ENCODE measurements at places on chromosomes 12 and 14. TPM values are rescaled to one million over a fixed set of nuclear protein-coding genes. Genes with fewer than 3 reads are reported as not detected.

DNA sequence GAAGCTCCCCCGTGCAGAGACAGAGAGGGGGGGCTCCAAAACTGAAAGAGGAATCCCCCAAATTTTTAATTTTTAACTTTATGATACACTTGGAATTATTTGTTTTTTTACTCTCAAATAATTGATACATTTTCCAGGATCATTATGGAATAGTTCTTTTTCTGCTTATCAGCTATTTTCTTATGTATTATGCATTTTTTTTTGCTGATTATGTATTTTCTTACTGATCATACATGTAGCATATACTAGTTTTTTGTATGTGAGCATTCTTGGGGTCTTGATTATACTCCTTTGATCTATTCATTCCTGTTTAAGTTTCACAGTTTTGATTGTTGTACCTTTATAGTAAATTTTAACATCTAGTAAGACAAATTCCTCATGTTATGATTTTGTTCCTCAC lies 55.5 kb upstream of the LDHB start:
- no peaks in the 10 kb centered on the region for H3K36me3 ChIP-seq
- H3K27ac ChIP-seq = no peak overlapping the region
- H3K4me1 ChIP-seq = peaks cover 4% of the 10 kb centered on the region
- no peak overlapping the region for H3K4me3 ChIP-seq

Gene MGST1
- total RNA-seq = 1.6 TPM

Gene AQP6
- not detected for total RNA-seq

DNA sequence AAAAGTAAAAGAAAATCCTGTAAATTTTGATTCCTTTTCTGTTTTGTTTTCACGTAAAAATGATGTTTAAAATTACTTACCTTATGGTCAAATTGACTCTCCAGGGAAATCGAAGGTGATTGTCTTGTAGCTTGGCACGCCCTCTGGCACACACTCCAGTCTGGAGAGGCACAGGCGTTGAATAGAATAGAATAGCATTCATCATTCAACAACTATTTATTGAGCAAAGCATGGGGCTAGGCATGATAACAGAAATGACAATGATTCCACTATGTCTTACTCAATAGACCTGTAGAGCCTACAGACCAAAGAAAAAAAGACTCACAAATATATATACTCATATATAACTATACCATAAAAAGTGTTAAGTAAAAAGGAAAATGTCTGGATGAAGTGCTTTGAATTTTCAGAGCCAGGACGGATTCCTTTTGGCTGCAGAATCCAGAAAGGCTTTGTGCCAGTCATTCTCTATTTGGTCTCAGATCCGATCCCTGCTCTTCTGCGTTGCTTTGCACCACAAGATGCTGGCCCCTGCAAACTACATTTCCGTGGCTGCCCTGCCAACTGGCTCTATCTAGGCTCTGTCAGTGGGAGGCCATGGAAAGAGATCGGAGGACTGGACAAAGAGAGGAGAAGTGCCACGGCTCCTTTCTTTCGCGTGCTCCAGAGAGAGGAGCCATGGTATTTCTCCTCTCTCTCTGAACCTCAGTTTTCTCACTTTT lies 231.8 kb downstream of the CRADD start:
- peaks cover 3% of the 10 kb centered on the region for H3K27me3 ChIP-seq
- H3K27ac ChIP-seq = no peak overlapping the region
- no peak for DNase-seq
- no peaks in the 10 kb centered on the region for H3K36me3 ChIP-seq
- H3K4me1 ChIP-seq = peaks cover 5% of the 10 kb centered on the region
- H3K4me3 ChIP-seq = no peak overlapping the region

- DNase-seq = no peak
- no peaks in the 10 kb centered on the region for H3K27me3 ChIP-seq
- no peaks in the 10 kb centered on the region for H3K4me1 ChIP-seq
- no peak overlapping the region for H3K4me3 ChIP-seq
Observed at GRCh38 chr12:99352269-99352668, 295.3 kb upstream of the GARIN6 start.

GRCh38 chr14:100446572-100446971 lies 123.4 kb downstream of the SLC25A47 start:
- no peak overlapping the region for H3K4me3 ChIP-seq
- no peak overlapping the region for H3K27ac ChIP-seq
- peaks cover 11% of the 10 kb centered on the region for H3K4me1 ChIP-seq
- DNase-seq = no peak

- H3K27ac ChIP-seq = no peak overlapping the region
- no peaks in the 10 kb centered on the region for H3K27me3 ChIP-seq
- H3K4me1 ChIP-seq = peaks cover 11% of the 10 kb centered on the region
Observed at GRCh38 chr12:132163041-132163910, 19.0 kb downstream of the NOC4L start.

GRCh38 chr12:122182887-122183587 lies at the start of gene LRRC43:
TSS of gene LRRC43 (plus strand) at chr12:122183123. CDS start at chr12:122183145, 22 bp downstream.
- peak within 1 kb of the TSS; percentile 83 for H3K4me3 ChIP-seq
- peaks cover 17% of the 10 kb centered on the region for H3K4me1 ChIP-seq
- no peaks in the 10 kb centered on the region for H3K36me3 ChIP-seq
- peak; percentile 75 for DNase-seq
- peaks cover 8% of the 10 kb centered on the region for H3K27me3 ChIP-seq
- H3K27ac ChIP-seq = peak within 1 kb of the TSS; percentile 65

Gene BDKRB1
- total RNA-seq = not detected

- H3K27me3 ChIP-seq = no peaks in the 10 kb centered on the region
- DNase-seq = no peak
- no peak overlapping the region for H3K27ac ChIP-seq
- H3K4me3 ChIP-seq = no peak overlapping the region
Observed at GRCh38 chr12:45182511-45182910, 33.4 kb upstream of the ANO6 start.

DNA sequence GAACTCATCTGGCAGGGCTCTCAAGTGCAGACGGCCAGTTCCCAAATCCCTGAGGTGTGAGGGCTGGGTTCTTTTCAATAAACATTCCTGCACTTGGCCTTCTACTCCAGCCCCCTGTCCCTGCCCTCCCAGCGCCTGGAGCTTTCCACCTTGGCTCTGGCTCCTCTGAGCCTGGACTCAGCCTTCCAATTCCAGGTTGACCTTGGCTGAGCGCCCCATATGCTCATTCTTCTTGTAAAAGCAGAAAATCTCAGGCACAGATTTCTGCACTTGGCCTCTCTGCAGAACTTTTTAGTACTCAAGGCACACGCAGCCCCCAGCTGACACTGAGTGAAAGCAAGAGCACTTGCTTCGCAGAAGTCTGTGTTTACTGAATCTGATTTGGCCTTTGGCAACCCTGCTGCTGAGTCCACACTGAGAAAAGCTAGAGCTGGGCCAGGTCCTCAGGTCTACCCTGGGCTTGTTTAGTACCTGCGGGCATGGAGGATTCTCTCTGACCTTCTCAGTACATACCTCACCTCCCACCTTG lies 222.7 kb downstream of the MSRB3 start:
- H3K4me3 ChIP-seq = no peak overlapping the region
- no peak overlapping the region for H3K27ac ChIP-seq
- H3K4me1 ChIP-seq = no peaks in the 10 kb centered on the region

Gene SMCO2
- total RNA-seq = not detected

DNA sequence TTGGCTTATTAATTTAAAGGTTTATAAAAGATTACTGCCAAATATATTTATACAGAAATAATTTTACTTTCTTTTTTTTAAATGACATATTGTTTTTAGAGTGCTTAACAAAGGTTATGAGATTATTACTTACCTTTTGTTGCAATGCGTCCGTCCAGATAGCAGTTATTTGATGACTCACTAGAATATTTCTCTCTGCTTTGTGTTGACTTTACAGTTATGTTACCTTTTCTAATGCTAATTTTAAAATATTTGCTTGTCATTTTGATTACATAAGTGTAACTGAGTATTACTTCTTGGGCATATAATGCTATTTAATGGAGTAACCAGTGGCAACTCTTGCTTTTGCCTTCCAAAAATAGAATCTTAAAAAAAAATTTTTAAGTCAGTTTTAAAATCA lies 6.3 kb upstream of the PZP start:
- no peak for DNase-seq
- peaks cover 8% of the 10 kb centered on the region for H3K27me3 ChIP-seq
- H3K27ac ChIP-seq = no peak overlapping the region

DNA sequence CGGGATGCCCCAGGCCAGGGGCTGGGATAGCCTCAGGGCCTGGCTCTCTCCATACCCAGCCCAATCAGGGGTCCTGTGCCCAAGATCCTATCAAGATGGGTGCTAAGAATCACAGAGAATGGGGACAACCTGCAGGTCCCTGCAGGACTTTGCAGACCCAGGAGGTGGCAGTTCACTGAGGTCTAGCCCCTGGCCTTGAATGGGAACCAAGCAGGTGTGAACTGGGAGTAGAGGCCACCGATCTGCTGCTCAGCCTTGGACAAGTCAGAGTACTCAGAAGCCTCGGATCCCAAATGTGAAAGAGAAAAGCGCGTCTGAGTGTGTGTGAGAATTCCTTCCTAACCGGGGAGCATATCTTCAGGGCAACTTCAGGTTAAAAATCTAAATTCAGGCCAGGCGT lies 76.2 kb downstream of the ARL6IP4 start:
- H3K27me3 ChIP-seq = no peaks in the 10 kb centered on the region
- H3K4me1 ChIP-seq = peaks cover 11% of the 10 kb centered on the region
- no peak for DNase-seq
- H3K27ac ChIP-seq = no peak overlapping the region

DNA sequence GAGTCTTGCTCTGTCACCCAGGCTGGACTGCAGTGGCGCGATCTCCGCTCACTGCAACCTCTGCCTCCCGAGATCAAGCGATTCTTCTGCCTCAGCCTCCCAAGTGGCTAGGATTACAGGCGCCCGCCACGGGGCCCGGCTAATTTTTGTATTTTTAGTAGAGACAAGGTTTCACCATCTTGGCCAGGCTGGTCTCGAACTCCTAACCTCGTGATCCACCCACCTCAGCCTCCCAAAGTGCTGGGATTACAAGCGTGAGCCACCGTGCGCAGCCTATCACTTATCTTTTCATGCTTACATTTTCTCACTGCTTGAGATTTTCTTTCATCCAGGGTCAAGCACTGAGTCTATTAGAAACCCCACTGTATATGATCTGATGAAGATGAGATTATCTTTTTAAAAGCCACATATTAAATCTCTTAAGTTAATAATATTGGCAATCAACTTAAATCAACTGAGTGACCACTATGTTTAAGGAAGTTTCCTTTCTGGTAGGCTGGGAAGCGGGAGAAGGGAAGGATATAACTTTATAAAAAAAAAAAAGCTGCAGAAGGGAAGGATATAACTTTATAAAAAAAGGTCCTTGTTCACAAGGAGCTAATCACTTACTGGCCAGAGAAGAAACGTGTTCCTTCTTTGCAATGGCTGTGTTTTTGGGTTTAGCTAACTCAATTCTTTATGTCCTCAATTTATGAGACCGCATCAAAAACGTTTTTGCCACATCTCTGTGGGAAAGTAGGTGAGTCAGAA lies 1.3 kb upstream of the MDM2 start:
- peaks cover 26% of the 10 kb centered on the region for H3K36me3 ChIP-seq
- peak overlapping the region; percentile 92 for H3K4me3 ChIP-seq
- no peaks in the 10 kb centered on the region for H3K27me3 ChIP-seq
- H3K4me1 ChIP-seq = peaks cover 13% of the 10 kb centered on the region
- peak overlapping the region; percentile 100 for H3K27ac ChIP-seq

Gene RHEBL1
- total RNA-seq = 8.0 TPM

- DNase-seq = peak; percentile 43
- H3K4me1 ChIP-seq = peaks cover 19% of the 10 kb centered on the region
- peak overlapping the region; percentile 100 for H3K27ac ChIP-seq
- H3K36me3 ChIP-seq = peaks cover 12% of the 10 kb centered on the region
- no peaks in the 10 kb centered on the region for H3K27me3 ChIP-seq
Observed at GRCh38 chr12:50110762-50111351, 1.2 kb upstream of the COX14 start.

- DNase-seq = no peak
- H3K27me3 ChIP-seq = peaks cover 19% of the 10 kb centered on the region
- H3K36me3 ChIP-seq = no peaks in the 10 kb centered on the region
- no peak overlapping the region for H3K4me3 ChIP-seq
Observed at GRCh38 chr12:113347107-113347506, 11.3 kb upstream of the PLBD2 start.

GRCh38 chr12:89750389-89751351 lies 42.0 kb upstream of the ATP2B1 start:
- no peak overlapping the region for H3K27ac ChIP-seq
- H3K4me1 ChIP-seq = peaks cover 1% of the 10 kb centered on the region
- no peaks in the 10 kb centered on the region for H3K27me3 ChIP-seq
- DNase-seq = no peak

DNA sequence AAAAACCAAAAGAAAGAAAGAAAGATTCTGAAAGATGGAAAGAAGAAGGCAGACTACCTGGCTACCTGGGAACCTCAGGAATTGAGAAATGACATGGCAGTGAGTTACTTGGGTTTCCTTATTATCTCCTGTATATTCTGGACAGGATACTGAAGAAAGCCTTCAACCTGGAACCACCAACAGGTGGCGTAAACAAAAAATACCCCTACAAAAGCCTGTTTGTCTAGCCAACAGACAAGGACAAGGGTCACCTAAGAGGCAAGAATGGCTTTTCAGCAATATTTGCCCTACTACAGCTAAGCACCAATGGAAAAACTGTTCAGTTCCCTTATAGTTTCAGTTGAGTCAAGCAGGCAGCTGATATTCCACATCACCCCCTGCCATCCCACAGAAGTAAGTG lies 274.9 kb downstream of the GPHN start:
- no peak overlapping the region for H3K27ac ChIP-seq
- no peaks in the 10 kb centered on the region for H3K4me1 ChIP-seq

Gene SLC2A14
- 0.11 TPM for total RNA-seq

Gene PYGL
- 0.51 TPM for total RNA-seq

DNA sequence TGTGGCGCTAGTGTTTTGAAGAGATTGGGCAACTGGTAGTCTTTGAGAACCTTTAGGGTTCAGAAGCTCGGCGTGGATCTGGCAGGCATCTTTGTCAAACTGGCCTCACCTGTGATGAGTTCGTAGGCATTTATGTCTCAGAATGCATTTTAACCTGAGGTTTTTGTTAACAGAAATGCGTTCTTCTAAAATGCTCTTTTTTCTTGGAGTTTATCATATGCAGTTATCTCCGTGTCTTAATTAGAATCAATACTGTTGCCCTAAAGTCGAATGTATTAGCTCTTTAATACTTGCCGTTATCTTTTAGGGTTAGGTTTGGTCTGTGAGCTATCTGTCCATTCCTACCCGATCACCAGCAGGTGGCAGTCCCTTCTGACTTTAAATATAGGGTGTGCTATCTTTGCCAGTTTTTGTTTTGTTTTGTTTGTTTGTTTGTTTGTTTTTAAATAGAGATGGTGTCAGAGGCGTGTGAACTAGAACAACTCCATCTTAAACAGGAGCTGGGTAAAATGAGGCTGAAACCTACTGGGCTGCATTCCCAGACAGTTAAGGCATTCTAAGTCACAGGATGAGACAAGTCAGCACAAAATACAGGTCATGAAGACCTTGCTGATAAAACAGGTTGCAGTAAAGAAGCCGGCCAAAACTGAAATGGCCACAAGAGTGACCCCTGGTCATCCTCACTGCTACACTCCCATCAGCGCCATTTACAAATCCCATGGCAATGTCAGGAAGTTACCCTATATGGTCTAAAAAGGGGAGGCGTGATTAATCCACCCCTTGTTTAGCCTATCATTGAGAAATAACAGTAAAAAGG lies 1.4 kb downstream of the ATF1 start:
- H3K4me3 ChIP-seq = peak overlapping the region; percentile 91
- H3K27ac ChIP-seq = peak overlapping the region; percentile 94
- H3K4me1 ChIP-seq = peaks cover 19% of the 10 kb centered on the region
